ENCODE measurements at places on chromosomes 11 and 22. TPM values are rescaled to one million over a fixed set of nuclear protein-coding genes. Genes with fewer than 3 reads are reported as not detected.

The GLYAT gene
- not detected for total RNA-seq

The TRPM5 gene
- total RNA-seq = not detected

The GUCY1A2 gene
- total RNA-seq = 0.22 TPM

- DNase-seq = no peak
Measured at GRCh38 chr11:12276831-12277475, 100.4 kb upstream of the PARVA start.

DNA sequence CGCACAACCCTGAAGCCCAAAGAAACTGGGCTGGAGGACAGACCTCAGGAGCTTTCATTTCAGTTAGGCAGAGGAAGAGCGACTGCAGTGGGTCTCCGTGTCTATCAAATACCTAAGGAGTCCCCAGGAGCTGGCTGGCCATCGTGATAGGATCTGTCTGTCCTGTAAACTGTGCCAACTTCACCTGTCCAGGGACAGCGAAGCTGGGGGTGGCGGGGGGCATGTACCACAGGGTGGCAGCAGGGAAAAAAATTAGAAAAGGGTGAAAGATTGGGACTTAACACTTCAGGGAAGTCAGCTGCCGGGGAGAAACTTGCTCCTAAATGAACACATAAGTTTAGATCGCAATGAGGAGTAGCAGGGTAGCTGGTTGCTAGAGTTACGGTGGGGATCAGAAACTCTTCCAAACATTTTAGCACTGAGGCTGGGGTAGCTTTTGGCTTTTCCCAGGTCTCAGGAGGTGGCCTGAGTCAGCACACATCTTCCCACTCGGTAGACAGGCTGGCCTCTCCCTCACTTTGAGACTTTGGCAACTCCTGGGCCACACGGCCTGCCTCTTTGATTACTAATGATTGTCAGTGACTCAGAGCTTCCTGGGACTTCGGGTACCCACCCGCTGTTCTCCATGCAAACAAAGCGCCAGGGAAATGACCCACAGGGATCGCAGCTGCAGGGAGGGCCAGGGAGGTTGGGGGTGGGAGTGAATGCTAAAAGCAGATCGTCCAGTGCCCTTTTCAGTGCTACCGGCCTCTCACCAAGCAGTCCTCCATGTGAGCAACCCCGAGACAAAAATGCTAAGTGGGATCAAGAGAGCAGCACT, 2.9 kb upstream of the MTFP1 start:
- DNase-seq = peak; percentile 24

GRCh38 chr22:28246397-28246796, 327.3 kb upstream of the PITPNB start:
- DNase-seq = no peak

DNA sequence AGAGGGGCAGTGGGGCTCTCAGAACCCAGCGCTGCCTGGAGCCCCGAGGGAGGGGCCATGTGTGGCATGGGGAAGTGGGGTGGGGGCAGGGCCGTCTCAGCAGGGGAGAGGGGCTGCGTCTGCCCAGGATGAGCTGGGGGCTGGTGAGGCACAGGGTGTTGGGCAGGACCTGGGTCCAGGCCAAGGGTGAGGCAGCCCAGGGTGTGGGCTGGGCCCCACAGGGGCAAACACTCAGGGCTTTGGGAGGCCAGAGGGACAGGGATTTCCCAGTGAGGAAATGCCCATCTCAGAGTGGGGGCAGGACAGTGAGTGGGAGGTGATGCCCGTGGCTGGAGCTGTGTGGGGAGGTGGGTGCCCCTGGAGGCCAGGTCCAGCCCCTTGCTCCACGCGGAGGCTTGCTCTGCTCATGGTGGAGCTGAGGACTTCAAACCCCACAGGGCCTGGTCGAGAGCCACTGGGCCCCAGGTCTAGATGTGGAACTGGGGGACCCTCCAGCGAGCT, 5.4 kb downstream of the PLXNB2 start:
- DNase-seq = no peak

DNA sequence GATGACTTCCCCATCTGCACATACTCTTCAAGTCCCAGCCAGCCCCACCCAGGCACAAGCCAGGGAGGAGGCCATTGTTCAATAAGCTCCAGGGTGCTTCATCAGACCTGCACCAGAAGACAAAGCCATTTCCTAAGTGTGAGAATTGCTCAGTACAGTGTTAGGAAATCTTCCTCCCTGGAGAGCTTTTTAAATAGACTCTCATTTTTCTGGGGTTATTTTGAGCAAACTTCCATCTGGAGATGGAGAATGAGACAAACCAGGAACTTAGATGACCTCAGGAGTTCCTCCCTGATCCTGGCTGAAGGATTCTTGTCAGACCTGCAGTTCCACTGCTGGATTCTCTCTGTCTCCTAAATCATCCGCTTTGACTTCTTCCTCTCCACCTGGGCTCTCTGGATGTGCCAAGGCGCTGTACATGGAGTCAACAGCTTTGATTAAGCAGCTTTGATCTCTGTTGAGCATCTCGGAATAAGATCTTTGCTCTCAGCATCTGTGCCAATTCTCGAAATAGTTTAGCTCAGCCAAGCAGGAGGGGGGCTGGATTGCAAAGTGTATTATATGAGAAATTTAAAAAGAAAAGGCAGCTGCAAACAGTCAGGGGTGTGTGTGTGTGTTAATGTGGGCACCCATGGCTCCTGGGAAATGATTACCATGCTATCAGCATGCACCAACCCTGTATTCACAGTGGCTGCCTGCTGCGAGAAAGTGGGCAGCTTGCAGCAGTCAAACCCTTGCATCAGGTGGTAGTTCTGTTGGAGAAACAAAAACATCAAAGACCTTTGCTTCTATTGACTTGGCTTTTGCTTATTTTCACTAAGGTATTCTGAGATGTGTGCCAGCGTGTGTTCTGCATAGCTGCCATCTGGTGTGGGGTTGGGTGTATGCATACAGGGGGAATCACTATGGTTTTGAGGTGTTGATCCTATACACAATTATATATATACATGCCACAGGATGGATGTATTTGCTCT, 70.2 kb upstream of the NAV2 start:
- no peak for DNase-seq

- no peak for DNase-seq
Measured at GRCh38 chr11:61150706-61151544, 10.3 kb downstream of the VPS37C start.

DNA sequence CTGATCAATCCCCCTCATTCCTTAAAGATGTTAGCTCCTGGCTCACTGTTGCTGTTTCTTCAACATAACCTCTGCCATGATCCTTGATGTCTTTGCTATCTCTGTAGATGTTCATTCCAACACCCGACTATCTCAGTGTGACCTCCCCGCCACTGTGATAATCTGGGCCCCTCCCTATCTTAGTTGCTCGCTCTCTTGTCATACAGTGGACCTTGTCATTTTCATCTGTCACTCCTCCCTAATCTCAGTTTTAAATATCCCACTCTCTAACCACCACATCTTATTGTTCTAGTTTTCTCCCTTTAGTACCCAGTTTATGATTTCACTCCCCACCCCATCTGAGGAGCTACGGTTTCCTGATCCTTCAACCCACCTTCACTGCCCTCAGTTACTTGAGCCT, 379.2 kb downstream of the SOX6 start:
- DNase-seq = no peak

DNA sequence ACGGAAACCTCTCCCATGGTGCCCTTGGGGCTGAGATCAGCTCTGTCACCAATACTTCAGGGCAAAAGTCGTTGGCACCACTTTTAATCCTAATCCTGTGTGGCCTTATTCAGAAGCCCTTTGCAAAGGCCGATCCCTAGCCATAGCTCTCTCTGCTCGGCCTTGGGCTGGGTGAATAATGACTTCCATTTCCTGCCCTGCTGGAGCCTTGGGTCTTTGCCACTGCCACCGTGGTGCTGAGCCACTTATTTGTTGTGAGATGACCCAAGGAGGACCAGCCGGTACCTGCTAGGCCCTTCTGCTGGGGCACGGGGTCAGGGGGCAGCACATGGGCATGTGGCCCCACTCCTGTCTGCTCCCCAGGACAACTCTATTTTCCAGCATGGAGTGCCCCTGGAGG, 188.2 kb downstream of the ST3GAL4 start:
- no peak for DNase-seq

DNA sequence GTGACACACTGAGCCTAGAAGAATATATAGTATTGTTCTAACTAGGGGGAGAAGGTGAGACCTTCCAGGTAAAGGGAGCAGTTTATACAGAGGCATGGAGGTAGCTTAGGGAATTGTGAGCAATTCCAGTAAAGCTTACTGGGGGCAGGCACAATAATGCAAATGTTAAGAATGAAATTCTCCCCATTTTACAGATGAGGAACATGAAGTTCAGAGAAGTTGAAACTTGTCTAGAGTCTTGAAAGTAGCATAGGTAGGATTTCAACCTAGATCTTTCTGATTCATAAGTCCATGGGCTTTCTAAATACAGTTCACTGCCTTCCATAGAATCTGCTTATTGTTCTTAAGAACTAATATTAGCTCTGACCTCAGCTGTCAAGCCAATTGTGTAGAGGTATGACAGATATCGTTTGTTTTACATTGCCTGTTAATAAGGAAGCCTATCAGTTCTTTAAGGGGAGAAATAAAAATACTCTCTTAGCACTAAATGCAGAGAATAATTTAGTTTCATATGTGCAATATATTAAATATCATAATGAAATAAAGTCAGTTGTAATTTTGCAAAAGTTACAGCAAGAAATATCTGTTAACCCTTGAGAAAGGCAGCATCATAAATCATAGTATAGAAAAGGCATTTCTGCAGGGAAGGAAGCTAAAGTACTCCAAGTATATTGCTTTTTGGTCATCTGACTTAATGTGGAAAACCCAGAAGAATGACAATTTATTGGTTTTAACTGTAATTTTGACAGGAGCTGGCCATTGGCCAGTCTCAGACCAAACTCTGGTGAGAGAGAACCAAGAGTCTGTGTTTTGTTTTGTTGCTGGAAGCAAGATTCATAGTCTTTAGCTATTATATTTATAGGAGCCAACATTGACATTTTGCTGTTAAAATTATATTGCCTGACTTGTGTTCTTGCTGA, 181.8 kb downstream of the UVRAG start:
- peak; percentile 10 for DNase-seq

DNA sequence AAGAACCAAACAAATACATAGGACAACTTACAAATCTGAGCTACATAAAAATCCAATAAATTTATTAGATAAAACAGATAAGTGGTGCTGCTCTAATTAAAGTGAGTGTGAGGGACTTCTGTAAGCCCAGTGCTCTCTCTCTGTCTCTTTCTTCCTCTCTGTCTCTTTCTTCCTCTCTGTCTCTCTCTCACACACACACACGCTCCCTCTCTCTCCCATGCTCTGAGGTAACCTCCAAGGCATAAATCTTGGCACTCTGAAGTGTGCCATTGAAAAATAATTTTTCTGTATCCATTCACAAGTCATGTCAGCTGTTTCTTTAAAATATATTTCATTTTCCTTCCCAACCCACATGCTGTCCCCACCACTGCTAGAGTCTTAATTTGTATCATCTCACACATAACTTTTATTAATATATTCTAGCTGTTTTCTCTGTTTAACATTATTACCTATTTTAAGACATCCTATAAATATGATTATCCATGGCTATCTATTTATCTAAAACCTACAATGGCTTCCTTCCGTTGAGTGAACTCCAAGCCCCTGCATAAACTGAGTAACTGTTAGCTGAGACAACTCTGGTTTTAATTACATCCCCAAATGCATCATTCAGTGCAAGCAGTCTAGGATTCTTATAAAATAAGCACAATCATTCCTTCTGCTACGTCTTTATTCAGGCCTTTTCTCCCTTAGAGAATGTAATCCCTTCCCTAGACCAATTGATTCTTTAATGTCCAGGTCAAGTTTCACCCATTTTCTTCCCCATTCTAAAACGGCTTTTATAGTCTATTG, 57.4 kb upstream of the SLC5A12 start:
- DNase-seq = no peak

DNA sequence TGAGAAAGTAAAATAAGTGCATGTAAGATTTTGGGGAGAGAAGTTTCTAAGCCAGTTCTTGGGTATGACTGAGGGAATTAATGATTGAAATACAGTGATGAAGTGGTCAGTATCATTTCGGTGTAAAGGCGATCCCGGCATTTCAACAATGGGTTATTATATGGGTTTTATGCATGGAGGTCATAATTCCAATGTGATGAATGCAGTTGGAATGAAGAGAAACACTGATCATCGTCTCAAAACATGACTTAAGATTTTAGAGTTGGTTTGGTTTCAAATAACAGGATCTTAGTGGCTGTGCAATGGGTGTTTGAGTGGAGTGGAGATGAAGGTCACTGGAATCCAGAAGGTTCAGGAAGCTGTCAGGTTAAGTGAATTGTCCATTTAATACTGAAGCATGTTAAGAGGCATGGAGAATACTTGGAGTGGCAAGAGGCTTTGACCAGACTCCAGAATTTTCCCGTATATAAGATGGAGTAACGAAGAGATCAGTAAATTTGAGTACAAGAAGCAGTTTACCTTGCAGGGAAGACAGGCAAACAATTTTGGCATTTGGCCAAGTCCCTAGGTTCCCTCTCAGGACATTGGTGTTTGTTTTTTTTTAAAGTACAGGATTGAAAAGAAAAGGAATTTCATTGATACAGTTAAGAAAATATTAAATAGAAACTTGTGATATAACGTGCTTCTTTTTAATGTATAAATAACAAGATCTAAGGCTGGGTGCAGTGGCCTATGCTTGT, 96.4 kb upstream of the BIRC3 start:
- no peak for DNase-seq

DNA sequence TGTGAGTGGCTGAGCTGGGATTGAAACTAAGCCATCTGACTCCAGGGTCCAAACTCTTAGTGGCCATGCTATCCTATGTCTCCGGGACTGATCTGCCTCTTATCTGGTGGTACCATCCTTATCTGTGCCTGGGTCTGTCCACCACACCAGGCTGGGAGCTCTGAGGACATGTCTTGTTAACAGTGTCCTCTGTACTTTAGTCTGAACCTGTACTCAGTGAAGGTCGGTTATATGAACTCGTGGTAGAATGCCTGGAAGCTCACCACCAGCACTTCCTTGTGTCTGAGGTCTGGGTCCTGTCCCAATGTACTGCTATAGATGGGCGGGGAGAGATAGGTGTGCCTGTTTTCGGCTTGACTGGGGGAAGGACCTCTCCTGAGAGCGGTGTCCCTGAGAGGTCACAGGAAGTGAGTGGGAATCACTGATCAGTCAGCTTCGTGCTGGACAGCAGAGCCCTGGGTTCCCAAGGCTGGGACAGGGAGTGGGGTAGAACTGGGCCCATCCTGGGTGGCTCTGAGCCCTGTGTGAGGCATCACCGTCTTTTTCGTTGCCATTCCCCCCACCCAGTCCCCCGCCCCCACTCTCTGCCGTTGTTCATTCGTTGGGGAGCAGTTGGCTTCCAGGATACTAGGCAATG, 8.9 kb downstream of the MYO7A start:
- no peak for DNase-seq

GRCh38 chr11:125351033-125351867, 144.8 kb downstream of the FEZ1 start:
- DNase-seq = no peak

- DNase-seq = no peak
Measured at GRCh38 chr22:48138427-48138826, 1376.0 kb downstream of the TBC1D22A start.

DNA sequence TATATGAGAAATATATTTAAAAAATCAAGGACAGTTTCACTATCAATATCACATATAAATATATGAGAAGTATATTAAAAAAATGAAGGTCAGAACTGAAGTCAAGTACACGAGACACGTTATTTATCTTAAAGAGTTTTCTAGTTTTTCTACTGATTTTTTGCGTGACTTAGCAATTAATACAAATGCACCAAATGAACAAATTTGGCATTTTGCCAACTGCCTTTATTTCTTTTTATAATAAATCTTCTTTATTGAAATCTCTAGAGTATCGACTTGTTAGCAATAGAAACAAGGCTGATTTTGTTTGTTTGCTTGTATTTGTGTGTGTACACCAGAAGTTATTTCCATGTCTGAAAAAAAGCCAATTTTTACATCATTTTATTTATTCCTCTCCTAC, 1684.7 kb upstream of the RAG2 start:
- DNase-seq = no peak

Measured in lung microvascular endothelial cell (primary cell).